NCI-H2171 treated with DMSO at 0.1 percent for 48 hours (cell line): ENCODE measurements at places on chromosomes 2 and 18.

DNA sequence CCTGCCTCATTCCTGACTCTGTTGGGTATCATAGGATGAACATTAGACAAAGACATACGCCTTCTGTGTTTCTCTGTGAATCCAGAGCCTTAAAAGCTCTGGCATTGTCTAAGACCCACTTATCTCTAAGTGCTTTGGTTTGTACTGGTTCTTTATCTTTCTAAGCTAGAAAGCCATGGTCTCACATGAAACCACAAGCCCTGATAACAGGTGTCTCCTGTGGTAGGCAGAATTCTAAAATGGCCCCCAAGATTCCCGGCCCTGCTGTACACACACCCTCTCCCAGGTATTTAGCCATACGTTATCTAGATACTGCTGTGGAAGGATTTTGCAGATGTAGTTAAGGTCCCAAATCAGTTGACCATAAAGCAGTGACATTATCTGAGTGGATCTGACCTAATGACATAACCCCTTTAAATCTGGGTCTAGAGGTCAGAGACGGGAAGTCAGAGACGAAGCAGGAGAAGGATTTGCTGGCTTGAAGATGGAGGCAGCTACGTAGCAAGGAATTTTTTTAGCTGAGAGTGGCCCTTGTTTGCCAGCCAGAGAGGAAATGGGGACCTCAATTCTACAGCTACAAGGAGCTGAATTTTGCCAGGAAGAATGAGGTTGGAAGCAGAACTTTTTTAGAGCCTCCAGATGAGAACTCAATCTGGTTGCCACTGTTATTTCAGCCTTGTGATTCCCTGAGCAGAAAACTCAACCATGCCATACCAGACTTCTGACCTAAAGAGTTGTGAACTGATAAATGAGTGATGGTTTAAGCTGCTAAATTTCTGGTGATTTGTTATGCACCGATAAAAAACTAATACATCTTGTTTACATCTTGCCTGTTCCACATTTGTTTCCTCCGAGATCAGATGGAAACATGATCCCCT, 186.7 kb downstream of the CAMKMT start:
- no peak for DNase-seq

GRCh38 chr2:102826904-102827303, 65.1 kb downstream of the TMEM182 start:
- peak; percentile 92 for DNase-seq

GRCh38 chr18:57050310-57050949, 96.5 kb upstream of the BOD1L2 start:
- DNase-seq, result no peak

DNA sequence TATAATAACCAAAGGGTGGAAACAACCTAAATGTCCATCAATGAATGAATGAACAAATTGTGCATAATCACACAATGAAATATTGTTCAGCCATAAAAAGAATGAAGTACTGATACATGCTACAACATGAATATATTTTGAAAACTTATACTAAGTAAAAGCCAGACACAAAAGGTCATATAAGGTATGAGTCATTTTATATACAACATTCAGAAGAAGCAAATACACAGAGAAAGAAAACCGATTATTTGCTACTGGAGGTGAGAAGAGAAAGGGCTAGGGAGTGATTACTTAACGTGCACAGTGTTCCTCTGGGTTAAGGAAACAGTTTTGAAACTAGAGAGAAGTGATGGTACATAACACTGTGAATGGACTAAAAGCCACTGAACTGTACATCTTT, 105.3 kb downstream of the GORASP2 start:
- DNase-seq, result no peak

GRCh38 chr2:10520926-10521325, 72.8 kb upstream of the ODC1 start:
- DNase-seq, result no peak

GRCh38 chr18:51072586-51073313, 42.7 kb downstream of the SMAD4 start:
- no peak for DNase-seq

DNA sequence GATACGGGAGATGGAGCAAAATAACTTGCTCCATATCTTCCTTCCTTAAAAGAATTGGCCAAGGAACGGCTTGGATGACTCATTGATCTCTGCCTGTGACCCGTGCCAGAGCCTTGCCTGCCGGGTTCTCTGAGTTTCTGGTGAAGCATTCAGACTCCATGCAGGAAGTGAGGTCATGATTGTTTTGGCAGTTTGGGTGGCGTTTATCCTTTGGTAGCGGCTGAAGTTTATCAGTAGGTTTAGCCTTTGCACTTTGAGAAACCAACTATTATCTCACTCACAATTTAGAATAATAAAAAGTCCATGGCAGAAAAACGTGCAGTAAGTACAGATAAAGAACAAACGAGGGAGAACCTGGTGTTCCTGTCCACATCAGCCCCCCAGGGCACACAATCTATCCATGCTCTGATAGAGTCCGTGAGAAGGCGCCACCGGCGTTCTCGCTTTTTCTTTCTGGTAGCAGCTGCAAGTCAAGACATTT, 15.0 kb upstream of the CTAGE1 start:
- no peak for DNase-seq

GRCh38 chr2:8623576-8623957, 58.3 kb upstream of the ID2 start:
- no peak for DNase-seq

GRCh38 chr2:236743039-236743920, 173.7 kb downstream of the ACKR3 start:
- DNase-seq, result no peak

GRCh38 chr2:224560549-224560948, 24.6 kb downstream of the CUL3 start:
- no peak for DNase-seq

GRCh38 chr18:3448838-3449511, 997 bp upstream of the TGIF1 start:
- DNase-seq, result peak; percentile 69

- DNase-seq, result no peak
Measured at GRCh38 chr2:105538840-105539239, 140.0 kb upstream of the FHL2 start.

GRCh38 chr2:96427917-96428316, 77.2 kb downstream of the NEURL3 start:
- DNase-seq, result no peak

DNA sequence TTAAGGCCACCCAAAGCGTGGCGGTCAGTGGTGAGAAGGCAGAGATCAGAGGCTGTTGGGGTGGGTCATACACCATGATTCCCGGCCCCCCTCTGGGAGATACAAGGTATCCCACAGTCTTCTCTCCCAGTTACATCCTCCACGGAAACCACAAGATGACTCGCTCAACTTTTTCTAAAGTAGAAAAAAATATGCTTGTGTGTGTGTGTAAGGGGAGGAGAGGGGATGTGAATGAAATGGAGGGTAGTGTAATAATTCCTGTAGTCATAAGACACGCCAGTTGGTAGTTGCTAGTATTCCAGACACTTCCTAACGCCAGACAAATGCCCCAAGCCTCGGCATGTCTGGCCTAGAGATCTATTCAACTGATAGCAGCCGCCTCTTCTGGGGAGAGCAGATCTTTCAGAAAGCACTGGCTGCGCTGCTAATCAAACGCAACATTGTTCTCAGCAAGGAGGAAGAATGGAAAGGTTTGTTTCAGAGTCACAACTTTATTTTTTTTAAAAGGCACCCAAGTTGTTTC, 143.5 kb downstream of the TGIF1 start:
- DNase-seq, result peak; percentile 89

DNA sequence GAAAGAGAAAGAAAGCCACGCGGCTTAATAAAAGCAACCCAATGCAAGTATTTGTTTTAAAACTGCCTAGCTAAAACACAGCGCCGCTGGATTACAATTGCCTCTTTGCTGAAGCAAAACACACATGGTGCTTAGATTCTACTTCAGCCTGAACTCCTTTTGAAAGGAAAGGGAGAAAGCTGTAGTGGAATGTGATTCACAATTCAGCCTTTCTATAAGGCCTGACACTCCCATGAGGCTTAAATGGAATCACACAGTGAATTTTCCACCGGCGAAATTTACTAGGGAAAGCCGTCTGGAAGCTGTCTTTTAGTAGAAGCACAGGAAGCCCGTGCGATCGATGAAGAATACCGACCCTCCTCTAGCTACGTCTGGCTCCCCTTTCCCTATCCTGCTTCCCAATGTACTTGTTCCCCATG, 348.0 kb downstream of the DLGAP1 start:
- no peak for DNase-seq

- DNase-seq, result no peak
Measured at GRCh38 chr18:37408676-37409265, 156.8 kb downstream of the CELF4 start.

DNA sequence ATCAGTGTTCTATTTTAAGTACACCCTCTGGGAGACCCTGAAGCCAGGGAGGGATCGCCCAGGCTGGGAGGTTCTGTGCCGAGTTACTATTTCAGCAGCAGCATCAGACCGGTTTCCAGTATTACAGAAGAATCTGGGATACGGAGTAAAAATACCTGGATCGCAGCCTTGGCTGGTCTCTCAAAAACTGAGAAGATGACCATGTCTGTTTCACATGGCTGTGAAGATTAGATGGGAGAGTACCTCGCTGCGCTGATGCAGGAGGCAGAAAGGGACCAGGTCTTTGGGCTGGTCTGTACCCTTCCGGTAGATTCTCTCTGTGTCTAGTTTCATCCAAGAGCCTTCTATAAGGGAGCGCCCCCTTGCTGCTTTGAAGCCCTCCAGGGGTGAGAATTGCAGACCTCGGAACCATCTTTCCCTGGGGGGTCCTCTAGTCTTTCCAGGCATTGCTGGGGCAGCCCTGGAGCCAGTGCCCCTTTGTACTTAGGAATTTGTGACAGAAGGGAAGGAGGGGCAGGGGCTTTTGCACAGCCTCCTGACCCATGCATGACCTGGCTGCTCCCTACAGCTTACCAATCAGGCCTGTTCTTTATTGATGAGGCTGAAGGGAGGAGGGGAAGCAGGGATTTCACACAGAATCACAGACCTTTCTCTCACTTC, 56.3 kb upstream of the MAPRE3 start:
- no peak for DNase-seq

GRCh38 chr18:54647176-54647575, 56.1 kb downstream of the DYNAP start:
- peak; percentile 41 for DNase-seq

- no peak for DNase-seq
Measured at GRCh38 chr2:183079139-183079775, 710 bp downstream of the DUSP19 start.

- no peak for DNase-seq
Measured at GRCh38 chr18:79487183-79487800, 91.6 kb downstream of the NFATC1 start.

DNA sequence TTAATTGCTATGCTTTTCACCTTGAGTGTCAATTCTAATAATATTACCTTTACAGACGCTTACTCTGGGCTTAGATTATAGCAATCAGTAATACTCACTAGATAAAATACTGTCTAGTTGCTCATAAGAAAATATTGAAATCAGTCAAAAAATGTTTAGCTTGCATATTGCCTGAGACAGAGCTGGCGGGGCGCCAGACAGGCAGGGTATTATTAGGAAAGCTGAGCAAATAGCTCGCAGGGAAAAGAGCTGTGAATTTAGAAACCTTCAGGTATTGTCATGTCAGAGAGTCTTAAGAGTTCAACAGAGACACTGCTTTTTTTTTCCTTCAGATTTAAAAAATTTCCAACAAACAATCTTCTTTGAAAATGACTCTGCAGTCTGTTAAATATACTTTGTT, 118.4 kb downstream of the MEIS1 start:
- peak; percentile 12 for DNase-seq

- DNase-seq, result no peak
Measured at GRCh38 chr2:109689182-109689930, 75.2 kb downstream of the SOWAHC start.

GRCh38 chr2:101396316-101396717, 9.0 kb upstream of the CREG2 start:
- DNase-seq, result no peak

GRCh38 chr2:67499989-67500388, 102.9 kb downstream of the ETAA1 start:
- no peak for DNase-seq

- DNase-seq, result peak; percentile 35
Measured at GRCh38 chr2:136920652-136921333, 155.4 kb downstream of the THSD7B start.

DNA sequence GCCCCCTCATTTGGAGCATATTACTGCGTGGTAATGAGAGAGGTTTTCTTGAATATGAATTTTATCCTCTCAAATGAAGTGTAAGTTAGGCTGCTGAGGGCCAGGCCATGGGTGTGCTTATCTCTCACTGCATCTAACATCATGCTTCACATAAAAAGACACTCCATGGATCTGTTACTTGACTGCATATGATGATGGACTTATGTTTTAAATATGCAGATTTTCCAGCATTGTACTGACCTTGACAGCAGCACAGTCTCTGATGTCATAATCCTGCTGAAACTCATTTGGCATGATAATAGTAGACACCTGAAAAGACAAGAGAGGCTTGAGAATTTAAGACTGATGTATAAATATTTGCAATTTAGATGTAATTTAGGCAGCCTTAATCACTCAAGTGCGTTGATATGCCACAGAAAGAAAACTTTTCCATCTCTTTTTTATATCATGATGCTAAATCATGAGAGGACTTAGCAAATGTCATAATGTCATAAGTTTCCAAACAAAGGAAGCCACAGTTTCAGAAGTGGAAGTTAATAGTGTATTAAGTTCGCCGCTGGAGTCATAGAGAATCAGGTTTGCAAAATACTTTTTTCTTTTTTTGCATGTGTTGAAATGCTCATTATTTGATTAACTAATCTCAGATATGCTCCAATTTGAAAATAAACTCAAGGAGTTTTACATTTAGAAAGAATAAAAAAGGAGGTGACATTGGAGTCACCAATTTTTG, 62.7 kb upstream of the CD302 start:
- DNase-seq, result no peak

DNA sequence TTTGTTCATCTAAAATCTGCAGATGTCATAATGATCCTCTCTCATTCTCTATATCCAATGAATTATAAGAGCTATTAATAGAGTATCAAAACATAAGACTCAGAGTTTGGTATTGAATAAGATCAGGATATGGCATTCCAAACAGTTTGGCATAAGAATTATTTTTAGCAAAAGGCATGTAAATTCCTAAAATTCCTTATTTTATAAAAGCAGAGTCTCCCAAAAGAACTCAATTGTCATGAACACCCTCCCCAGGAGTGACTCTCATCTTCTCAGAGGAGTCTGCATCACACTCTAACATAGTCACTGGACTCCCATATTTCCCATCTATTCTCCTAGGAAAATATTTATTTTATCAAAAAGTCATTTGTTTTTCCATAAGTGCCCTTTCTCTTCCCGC, 1710.2 kb upstream of the SLC39A10 start:
- DNase-seq, result no peak

GRCh38 chr2:211944572-211944971, 594.0 kb downstream of the ERBB4 start:
- no peak for DNase-seq
